ENCODE measurements at places on chromosomes 6 and 20.

DNA sequence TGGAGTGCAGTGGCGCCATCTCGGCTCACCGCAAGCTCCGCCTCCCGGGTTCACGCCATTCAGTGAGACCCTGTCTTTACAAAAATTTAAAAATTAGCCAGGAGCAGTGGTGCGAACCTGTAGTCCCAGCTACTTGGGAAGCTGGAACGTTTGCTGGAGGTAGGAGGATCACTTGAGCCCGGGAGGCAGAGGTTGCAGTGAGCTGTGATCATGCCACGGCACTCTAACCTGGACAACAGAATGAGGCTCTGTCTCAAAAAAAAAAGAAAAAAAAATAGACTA, 5.7 kb upstream of the PARD6B start:
- peak overlapping the region; percentile 70 for H3K27ac ChIP-seq
- H3K27me3 ChIP-seq: no peaks in the 10 kb centered on the region
- peaks cover 40% of the 10 kb centered on the region for H3K4me1 ChIP-seq
- H3K36me3 ChIP-seq: no peaks in the 10 kb centered on the region
- H3K4me3 ChIP-seq: no peak overlapping the region

DNA sequence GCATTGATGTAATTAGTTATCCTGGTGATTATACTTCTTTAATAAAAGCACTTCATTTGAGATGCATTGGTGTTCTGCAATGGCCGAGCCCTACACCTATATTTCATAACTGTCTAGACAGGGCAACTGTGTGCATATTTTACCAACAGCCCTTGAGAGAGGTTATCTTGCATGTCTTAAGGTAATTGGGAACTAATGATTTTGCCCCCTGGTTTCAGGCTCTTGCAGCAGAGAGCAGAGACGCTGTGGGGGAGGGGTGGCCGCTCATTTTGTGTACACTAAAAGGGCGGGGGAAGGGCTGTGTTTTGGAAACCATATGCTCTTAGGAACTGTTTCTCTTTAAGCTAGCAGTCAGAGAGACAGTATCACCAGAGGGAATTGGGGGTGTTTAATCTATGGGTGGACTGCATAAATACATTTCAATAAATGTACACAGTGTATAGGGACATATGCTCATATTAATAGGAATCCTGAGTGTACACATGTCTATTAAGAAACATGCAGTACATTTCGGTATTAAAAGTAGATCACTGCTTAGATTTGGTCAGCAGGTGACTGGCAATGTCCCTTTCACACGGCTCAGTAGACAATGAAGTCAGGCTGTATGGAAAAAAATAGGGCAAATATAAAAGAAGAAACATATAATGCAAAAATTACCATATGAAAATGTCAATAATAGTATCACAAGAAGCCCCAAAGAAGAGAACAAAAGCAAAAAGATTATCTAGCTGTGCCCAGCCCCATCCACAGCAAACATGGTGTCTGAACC, 402.9 kb upstream of the CITED2 start:
- no peaks in the 10 kb centered on the region for H3K36me3 ChIP-seq
- no peaks in the 10 kb centered on the region for H3K27me3 ChIP-seq
- H3K4me3 ChIP-seq: no peak overlapping the region
- peak; percentile 41 for DNase-seq
- peaks cover 17% of the 10 kb centered on the region for H3K4me1 ChIP-seq

DNA sequence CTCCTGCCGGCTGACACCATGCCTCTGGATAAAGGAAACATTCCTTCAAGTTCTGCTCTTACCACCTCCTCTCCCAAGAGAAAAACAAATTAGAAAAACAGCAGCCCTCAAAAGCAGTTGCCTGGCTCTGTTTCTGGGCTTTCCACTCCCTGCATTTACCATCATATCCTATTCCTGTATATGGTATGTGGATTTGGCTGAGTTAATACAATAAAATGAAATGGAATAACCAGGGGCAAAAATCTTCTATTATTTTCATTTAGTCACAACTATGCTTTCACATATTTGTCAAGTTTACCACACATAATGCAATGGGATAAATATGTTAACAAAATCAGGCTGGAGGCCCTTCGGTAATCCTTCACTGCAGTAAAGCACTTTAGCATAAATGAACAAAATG, 34.3 kb downstream of the COL12A1 start:
- H3K36me3 ChIP-seq: no peaks in the 10 kb centered on the region
- H3K27me3 ChIP-seq: no peaks in the 10 kb centered on the region
- H3K4me3 ChIP-seq: no peak overlapping the region
- DNase-seq: no peak

DNA sequence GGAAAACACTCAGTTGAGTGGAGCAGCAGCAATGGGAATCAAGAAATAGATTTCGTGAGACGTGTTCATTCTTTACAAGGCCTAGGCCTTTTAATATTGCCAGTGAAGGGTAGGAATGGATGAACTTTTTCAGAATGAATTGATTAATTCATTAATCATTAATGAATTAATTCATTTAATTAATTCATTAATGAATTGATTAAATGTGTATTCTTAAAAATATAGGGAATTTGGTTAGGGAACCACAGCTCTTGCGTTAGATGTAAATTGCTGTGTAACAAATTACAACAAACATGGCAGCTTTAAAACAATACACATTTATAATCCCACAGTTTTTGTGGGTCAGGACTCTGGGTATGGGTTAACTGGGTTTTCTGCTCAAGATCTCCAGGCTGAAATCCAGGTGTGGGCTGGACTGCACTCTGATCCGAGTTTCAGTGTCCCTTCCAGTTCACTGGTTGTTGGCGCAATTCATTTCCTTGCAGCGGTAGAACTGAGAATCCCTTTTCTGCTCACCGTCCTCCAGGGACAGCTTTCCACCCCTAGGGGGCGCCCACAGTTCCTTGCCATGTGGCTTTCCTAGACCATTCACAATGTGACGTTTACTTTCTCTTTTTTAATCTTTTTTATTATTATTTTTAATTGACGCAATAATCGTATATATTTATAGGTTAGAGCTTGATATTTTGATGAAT, 32.8 kb upstream of the BCAS1 start:
- H3K36me3 ChIP-seq: no peaks in the 10 kb centered on the region
- DNase-seq: peak; percentile 78
- no peak overlapping the region for H3K27ac ChIP-seq

DNA sequence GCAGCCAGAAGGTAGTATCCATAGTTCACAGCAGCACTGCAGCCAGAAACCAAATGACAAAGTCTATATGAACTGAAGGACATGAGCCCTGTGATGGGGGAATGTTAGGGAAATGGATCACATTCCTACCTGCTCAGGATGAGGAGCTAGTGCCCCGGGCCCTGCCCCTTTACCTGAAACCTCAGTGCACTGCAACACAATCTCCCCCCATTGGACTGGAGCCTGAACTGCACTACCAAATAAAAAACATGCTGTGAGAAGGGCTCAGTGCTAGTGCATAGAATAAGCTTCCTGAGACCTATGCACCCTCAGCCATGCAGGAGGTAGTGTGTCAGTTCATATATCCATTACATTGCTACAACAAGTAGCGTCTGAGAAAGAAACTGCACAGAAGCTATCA, 477.8 kb downstream of the HACE1 start:
- DNase-seq: no peak
- no peaks in the 10 kb centered on the region for H3K27me3 ChIP-seq

GRCh38 chr6:131688286-131688685, 12.9 kb downstream of the OR2A4 start:
- H3K27ac ChIP-seq: no peak overlapping the region
- no peaks in the 10 kb centered on the region for H3K27me3 ChIP-seq
- no peak for DNase-seq
- no peaks in the 10 kb centered on the region for H3K4me1 ChIP-seq
- no peak overlapping the region for H3K4me3 ChIP-seq

DNA sequence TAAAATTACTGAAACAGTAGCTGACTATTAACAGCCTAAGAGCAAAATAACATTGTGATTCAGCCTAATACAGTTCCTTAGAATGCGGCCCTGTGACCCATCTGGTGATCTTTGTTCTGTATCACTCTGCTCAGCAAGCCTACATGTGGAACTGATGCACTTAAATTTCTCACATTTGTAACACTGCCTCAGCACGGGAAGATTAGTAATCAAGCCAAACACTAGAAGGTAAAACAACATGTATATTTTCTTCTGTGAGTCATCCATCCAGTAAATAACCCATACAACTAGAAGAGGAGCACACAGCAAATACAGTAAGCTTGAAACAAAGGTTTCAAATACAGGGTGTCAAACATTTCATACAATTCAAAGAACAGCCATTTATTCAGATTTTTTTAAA, 189.7 kb upstream of the NOX3 start:
- no peak overlapping the region for H3K27ac ChIP-seq
- DNase-seq: peak; percentile 26
- no peaks in the 10 kb centered on the region for H3K36me3 ChIP-seq
- H3K4me3 ChIP-seq: no peak overlapping the region
- H3K4me1 ChIP-seq: no peaks in the 10 kb centered on the region
- H3K27me3 ChIP-seq: no peaks in the 10 kb centered on the region

DNA sequence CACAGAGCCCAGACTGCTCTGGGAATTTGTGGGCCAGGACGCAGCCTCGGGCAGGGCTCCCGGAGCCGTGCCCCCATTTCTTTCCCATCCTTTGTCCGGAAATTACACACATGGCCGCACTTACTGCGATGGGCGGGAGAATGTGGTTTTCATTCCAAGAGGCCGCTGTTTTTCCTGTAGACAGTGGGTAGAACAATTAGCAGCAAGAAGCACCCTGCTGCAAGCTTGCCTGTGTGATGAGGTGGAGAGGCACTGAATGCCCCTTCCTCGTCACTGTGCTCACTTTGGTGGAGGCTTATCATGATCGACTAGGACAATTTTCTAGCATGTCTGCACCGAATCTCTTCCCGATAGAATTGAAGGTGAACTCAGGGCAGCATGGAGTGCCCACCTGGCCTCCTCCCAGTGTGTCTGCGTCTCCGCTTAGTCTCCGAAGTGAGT, 102.8 kb downstream of the DACT2 start:
- no peak for DNase-seq
- no peak overlapping the region for H3K4me3 ChIP-seq
- no peak overlapping the region for H3K27ac ChIP-seq
- no peaks in the 10 kb centered on the region for H3K36me3 ChIP-seq

DNA sequence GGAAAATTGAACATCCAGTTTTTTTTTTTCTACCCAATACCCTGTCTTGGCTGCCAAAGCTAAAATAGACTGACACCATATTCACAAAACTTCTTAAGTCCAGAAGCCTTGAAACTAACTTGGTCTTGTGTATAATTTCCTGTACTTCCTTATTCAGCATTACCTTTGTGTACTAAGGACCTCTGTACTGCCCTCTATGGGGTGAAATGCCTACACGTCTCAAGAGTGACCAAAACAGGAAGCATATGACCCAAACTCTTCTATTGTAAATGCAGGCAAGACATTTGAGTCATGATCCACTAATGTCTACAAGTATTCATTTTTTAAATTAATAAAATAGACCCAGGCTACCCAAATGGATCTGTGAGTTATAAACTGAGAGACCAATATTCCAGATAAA, 50.4 kb downstream of the HMGCLL1 start:
- no peak overlapping the region for H3K27ac ChIP-seq
- DNase-seq: no peak
- no peaks in the 10 kb centered on the region for H3K36me3 ChIP-seq

- no peaks in the 10 kb centered on the region for H3K27me3 ChIP-seq
- no peaks in the 10 kb centered on the region for H3K36me3 ChIP-seq
- H3K27ac ChIP-seq: no peak overlapping the region
- DNase-seq: no peak
- no peaks in the 10 kb centered on the region for H3K4me1 ChIP-seq
Measured at GRCh38 chr6:153625089-153625488, 414.0 kb upstream of the OPRM1 start.

- H3K4me1 ChIP-seq: peaks cover 2% of the 10 kb centered on the region
- no peak overlapping the region for H3K27ac ChIP-seq
- H3K27me3 ChIP-seq: no peaks in the 10 kb centered on the region
- DNase-seq: no peak
Measured at GRCh38 chr6:50848989-50849795, 30.5 kb downstream of the TFAP2B start.

Data from K562 (cell line).